Fibroblast of skin of right quadriceps (primary cell): ENCODE measurements at places on chromosomes 1 and 21.

DNA sequence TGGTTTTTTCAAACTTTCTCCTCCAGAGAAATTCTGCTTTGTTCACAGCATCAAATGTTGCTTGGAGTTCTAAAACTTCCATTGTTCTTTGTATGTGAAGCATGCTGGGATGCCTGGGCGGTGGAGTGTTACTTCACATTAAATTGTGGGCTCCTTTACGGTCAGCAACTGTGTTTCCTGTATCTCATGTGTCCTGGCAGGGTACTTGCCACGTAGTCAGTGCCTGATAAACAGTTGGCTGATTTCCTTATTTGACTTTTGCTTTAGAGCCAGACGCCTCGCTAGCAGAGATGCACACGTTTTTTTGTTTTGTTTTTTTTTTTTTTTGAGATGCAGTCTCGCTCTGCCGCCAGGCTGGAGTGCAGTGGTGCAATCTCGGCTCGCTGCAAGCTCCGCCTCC lies 96.7 kb downstream of the UCK2 start:
- DNase-seq: no peak

DNA sequence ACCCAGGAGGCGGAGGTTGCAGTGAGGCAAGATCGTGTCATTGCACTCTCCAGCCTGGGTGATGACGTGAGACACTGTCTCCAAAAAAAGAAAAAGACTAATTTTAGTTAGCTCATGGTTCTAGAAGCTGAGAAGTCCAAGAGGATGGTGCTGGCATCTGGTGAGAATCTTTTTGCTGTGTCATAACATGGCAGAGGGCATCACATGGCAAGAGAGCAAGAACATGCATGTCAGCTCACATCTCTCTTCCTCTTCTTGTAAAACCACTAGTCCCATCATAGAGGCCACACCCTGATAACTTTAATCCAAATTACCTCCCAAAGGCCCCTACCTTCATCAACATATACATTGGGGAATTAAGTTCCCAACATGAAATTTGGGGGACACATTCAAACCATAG lies 13.8 kb upstream of the CNN3 start:
- DNase-seq: no peak

GRCh38 chr21:45329261-45330074 lies 41.8 kb upstream of the POFUT2 start:
- DNase-seq: no peak

DNA sequence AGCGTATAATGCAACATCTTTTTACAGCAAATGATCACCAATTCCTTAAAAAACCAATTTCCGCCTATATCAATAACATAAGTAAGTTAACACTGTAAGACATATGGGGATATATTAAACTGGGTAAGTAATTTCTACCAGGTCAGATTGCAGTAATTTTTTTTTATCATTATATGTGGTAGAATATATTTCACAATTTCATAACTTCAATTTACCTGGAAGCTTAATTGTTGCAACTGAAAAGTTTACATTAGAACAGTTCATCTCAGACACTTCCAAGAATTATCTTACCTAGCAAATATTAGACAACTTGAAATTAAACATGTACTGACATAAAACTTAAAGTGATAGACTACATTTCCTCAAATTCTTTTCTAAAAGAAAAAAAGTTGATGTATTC lies 51.9 kb upstream of the ASPM start:
- DNase-seq: no peak

GRCh38 chr1:6416295-6416656 lies 3.4 kb downstream of the HES2 start:
- no peak for DNase-seq

- DNase-seq: peak; percentile 60
Measured at GRCh38 chr1:6246497-6247467, 2.8 kb downstream of the HES3 start.

GRCh38 chr1:115284209-115284608 lies 53.8 kb downstream of the NGF start:
- no peak for DNase-seq

GRCh38 chr1:222749927-222750326 lies 12.9 kb downstream of the FAM177B start:
- no peak for DNase-seq

DNA sequence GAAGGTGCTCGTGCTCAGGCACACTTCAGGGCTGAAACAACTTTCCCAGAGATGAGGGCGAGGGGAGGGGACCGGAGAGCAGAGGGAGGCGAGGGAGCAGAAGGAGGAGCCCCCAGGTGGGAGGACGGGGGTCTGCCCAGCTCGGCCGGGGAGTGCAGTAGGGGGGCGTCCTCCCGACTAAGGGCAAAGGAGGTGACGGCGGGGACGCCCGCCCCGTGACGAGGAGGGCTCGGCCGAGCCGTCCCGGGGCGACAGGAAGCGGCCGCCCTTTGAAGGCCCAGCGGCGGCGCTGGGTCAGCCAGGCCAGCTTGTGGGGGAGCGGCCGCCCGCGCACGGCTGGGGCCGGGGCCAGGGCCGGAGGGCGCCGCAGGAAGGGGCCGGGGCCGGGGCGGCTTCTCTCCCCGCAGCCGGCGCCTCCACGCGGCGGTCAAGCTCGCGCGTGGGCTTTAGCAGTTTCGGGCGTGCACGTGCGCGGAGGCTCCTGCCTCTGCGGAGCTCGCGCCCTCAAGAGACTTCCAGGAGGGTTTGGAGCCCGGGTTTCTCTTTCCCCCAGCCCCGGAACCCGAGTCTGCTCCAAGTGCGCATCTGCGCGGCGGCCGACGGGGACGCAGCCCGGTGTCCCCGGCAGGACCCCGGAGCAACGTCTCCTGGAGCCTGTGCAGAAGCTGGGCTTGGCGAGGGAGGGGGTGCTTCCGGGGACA lies 100.8 kb upstream of the SLC45A1 start:
- DNase-seq: peak; percentile 30

- no peak for DNase-seq
Measured at GRCh38 chr1:209802117-209802779, 3.7 kb downstream of the IRF6 start.

GRCh38 chr1:153308540-153308939 lies 4.2 kb downstream of the PGLYRP3 start:
- DNase-seq: no peak

DNA sequence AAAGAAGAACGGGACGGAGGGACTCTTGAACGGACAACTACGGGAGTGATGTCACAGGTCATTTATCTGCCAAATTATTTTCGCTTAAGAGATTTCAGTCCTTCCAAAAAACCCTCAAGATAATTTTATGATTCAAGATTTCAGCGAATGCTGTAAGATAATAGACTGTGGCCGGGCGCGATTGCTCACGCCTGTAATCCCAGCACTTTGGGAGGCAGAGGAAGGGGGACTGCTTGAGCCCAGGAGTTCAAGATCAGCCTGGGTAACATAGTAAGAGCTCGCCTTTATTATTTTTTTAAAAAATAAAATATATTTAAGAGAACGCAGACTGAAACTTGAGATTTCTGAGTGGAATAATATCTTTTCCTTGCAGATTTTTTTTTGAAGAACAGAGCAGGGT lies 609 bp downstream of the RWDD2B start:
- peak; percentile 14 for DNase-seq

- DNase-seq: no peak
Measured at GRCh38 chr1:180248731-180249681, 18.9 kb downstream of the LHX4 start.

- DNase-seq: no peak
Measured at GRCh38 chr1:52216907-52217458, 75.1 kb downstream of the ZFYVE9 start.

DNA sequence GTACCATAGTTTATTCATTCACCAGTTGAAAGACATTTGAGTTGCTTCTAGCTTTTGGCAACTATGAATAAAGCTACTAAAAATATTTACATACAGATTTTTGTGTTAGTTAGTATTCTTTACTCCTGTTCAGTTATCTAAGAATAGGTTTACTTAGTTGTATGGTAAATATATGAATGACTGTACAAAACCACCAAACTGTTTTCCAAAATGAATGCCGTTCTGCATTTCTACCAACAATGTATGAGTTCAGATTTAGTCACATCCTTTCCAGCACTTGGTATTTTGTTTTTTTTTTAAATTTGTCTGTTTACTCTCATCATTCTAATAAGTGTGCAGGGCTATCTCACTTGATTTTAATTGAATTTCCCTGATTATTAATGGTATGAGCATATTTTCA lies 3.4 kb upstream of the KIFAP3 start:
- no peak for DNase-seq

GRCh38 chr1:236280438-236281197 lies 1.1 kb downstream of the ERO1B start:
- DNase-seq: no peak
